Central memory CD4-positive, alpha-beta T cell (primary cell): ENCODE measurements at places on chromosomes 16 and 17.

DNA sequence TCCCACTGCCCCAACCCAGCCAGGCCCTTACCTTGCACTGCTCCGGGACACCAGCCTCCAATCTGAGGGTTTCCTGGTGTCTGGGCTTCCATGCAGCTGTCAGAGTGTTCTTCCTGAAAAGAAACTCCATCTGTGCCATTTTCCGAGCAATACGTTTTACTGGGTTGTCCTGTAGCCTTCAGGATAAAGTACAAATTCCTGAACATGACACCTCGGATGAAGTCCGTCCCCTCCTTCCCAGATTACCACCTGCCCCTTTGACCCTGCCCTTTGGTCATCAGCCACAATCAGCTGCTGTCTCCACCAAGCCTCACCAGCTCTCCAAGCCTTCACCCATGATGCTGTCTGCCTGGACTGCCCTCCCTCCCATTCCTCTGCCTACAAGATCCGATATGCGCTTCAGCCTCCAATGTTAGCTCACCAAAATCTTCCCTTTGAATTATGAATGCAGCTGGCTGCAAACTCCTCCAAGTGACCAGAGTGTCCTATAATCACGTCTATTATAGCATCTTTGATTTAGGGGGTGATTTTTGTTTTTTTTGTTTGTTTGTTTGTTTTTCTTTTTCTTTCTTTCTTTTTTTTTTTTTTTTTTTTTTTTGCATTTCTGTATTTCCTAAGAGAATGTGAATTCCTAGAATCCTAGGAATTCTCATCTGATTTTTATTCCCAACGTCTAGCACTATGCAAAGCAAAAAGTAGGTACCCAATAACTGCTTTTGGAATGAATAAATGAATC is 60.6 kb upstream of the KIFC3 start:
- no peak for DNase-seq

DNA sequence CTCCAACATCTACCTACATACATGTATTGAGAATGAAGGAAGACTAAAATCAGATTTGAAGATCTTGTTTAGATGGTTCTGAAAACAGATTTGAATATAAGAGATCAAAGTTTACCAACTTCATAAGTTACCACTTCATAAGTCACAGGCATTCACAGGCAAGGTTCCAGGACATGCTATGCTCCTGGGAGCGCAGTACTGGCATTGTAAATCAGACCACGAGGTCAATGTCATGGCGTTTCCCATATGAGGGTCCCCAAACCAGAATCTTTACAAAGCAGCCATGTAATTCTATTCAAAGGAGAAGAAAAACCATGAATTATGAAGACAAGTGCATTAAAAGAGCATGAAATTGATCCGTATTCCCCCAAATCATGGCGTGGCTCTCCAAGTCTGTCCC is 3.0 kb downstream of the CDH11 start:
- DNase-seq, result no peak

- DNase-seq, result no peak
Measured at GRCh38 chr17:33940769-33941370, 314.2 kb upstream of the CCL2 start.

GRCh38 chr16:57146040-57146647 is 39.7 kb downstream of the PSME3IP1 start:
- no peak for DNase-seq

DNA sequence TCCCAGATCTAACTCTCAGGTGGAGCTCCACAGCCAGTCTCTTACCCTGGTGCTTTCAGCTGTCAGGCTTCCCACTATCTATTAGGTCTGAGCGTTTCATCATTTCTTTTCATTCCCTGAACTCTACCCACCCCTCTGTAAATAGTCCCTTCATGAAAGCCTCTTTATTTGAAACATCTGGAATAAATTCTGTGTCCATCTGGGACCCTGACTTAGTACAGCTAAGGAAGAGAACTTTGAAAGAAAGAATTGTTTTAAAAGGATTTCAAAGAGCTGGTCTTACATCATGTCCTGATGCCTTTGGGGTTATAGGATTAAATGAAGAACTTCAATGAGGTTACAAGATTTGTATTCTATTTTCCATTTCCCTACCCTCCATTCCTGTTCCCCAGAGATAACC is 388.5 kb upstream of the CA10 start:
- no peak for DNase-seq

DNA sequence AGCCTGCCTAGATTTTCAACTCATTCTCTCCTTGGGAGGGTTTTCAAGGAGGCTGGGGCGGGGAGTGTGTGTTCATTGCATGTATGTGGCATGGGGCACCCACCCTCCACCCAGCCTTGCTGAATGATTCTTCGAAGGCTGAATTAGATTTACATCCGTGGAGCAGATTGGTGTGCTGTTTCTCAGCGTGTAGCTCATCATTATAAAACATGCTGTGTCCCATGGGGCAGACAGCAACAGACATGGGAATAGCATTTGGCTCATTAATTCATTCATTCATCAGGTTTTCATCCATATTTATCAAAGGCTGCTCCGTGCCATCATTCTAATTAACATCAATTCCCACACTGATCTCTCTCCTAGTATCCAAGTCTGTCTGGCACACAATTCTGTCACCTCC is 10.6 kb upstream of the CD300A start:
- DNase-seq, result no peak

GRCh38 chr17:53950207-53950857 is 127.6 kb downstream of the KIF2B start:
- no peak for DNase-seq

- no peak for DNase-seq
Measured at GRCh38 chr16:63481060-63481459, 1444.8 kb upstream of the CDH8 start.

DNA sequence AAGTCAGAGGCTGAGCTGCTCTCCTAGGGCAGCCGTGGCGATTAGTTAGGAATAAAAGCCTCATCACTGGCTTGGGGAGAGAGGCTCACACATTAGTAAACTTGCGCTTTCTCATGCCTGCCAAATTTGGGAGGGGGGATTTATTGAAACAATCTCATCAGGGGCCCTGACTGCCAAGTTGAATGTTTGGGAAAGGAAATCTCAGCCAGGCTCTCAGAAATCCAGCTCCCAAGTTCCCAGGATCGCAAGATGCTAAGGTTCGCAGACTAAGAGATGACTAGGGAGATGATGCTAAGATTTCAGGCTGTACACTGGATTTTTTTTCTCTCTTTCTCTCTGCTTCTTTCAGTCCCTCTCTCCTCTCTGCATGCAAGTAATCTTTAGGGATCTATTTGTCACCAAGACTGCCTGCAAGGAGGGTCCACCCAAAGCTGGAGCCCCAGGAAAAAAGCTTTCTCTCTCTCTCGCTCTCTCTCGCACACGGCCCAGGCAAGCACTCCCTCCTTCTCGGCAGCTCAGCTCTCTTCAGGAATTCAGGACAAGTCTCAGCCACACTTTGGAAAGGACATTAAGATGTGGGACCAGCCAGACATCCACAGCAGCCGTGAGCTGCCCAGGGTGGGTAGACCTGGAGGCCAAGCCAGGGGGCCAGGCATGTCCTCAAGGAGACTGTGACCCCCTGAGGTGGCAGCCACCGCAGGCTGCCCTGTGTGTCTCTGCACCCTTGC is 1.4 kb downstream of the GPR139 start:
- no peak for DNase-seq

DNA sequence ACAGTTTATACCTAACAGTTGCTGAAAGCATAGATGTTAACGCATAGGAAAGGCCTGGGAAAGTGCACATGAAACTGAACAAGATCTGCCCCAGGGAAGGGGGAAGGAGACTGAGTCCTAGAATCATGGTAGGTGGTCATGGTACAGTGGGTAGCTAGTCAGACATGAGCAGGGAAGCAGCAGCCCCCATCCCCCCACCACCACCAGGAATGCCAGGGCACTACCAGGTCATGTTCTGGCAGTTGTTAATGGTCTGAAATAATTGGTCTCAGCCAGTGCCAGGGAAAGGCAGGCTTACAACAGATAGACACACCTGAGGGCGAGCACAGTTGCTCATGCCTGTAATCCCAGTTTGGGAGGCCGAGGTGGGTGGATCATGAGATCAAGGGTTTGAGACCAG is 185.2 kb downstream of the CPPED1 start:
- no peak for DNase-seq

GRCh38 chr16:86297866-86298757 is 212.2 kb upstream of the FOXF1 start:
- no peak for DNase-seq

GRCh38 chr16:80454802-80455201 is 86.0 kb upstream of the DYNLRB2 start:
- DNase-seq, result no peak

DNA sequence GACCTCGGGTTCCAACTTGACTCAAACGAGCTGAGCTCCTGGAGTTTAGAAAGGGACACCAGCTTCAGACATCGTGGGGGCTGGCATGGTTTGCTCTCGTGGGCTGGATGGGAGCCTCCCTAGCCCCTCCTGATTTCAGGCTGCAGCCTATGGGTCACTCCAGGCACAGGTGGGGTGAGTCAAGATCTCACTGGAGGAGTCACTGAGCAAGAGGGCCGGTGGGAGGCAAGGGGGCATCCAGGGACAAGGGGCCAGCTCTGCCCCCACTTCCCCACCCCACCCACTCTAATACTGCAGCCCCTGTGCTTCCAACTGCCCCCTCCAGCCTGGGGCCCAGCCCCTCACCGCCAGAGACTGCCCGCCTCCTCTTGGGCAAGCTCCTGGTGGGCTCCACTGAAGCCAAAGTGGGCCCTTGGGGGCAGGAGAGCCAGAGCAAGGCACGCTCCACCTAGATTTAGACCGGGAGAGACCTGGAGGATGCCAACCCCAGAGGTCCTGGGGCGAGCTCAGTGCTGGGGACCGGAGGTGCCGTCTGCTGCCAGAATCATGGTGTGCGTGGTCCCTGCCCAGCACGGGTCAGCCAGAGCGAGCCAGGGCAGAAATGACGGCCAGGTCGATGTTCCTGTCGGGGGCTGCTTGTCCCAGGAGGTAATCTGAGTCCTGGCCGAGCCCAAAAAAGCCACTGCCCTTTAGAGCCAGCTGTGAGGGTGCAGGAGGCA is 6.4 kb downstream of the SLC16A3 start:
- DNase-seq, result no peak

- no peak for DNase-seq
Measured at GRCh38 chr17:18360518-18360917, 2.8 kb downstream of the SHMT1 start.

DNA sequence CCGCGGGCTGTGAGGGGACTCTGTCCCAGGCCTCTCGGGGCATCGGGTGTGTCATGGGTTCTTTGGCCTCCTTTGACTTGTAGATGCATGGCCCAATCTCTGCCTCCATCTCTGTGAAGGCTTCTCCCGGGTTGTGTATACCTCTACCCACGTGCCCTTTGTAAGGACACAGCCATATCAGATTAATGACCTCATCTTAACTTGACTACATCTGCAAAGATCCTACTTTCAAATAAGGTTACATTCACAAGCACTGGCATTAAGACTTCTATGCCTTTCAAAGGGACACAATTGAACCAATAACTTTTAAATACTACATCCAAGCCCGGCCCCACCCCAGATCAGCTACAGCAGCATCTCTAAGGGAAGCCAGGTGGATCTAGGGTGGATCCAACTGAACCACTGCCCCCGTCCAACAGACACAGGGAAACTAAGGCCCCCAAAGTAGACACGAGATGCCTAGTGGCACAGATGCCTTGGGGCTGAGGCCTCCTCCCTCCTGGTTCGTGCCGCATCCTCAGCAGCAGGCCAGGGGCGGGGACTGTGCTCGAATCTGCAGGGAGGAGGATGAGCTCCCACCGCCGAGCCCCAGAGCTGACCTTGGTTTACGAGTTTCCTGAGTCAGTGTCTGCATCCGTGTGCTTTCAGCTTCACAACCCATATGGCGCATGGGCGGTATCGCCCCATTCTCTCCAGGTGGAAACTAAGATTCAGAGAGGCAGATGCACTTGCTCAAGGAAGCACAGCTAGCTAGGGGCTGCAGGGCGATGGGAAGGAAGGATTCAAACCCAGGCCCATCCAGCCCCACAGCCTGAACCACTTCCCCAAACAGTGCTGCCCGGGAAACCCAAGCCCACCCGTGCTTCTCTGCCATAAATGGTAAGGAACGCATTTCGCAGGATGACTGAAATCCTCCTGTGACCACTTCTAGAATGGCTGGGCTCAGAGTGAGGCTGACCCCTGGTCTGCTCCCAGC is 353.3 kb downstream of the C16orf95 start:
- no peak for DNase-seq

- DNase-seq, result no peak
Measured at GRCh38 chr17:9484789-9485188, 90.8 kb downstream of the STX8 start.

DNA sequence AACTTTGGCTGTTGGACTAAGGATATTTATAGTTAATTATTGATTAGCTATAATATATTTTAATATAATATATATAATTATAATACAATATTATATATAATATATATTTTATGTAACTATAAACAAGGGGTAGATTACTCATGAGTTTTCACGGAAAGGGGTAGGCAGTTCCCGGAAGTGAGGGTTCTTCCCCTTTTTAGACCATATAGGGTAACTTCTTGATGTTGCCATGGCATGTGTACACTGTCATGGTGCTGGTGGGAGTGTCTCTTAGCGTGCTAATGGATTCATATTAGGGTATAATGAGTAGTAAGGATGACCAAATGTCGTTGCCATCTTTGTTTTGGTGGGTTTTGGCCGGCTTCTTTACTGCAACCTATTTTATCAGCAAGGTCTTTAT is 315.6 kb downstream of the WWOX start:
- no peak for DNase-seq

DNA sequence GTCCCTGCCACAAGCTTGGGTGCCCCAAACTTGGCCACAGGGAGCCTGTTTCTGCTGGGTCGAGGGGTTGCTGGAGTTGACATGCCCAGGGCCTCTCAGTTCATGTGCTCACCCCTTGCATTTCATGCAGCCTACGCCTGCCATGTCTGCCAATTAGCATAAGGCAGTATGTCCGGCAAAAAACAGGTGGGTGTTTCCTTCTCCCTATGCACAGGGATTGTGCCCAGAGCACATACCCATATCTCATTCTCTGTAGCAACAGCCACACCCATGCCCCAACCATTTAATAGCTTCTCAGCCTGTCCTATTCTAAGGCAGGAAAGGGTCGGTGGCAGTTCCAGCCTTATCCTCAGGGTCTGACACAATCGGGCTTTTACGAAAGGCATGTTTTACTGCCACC is 340.4 kb upstream of the ASIC2 start:
- no peak for DNase-seq

GRCh38 chr16:88834670-88835069 is 22.1 kb downstream of the GALNS start:
- DNase-seq, result no peak

- DNase-seq, result no peak
Measured at GRCh38 chr17:50185631-50186471, 15.6 kb downstream of the COL1A1 start.

GRCh38 chr17:67353929-67354574 is 12.3 kb downstream of the PSMD12 start:
- DNase-seq, result no peak

DNA sequence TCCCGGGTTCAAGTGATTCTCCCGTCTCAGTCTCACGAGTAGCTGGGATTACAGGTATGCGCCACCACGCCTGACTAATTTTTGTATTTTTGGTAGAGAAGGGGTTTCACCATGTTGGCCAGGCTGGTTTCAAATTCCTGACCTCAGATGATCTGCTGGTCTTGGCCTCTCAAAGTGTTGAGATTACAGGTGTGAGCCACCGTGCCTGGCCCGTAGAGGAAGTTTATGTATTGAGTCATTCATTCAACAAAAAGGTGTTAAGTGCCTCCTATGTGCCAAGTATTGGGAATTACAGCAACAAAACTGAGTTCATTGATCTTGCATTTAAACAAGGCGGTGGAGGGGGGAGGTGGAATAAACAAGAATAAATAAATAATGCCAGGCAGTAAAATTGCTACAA is 10.2 kb upstream of the CNOT1 start:
- no peak for DNase-seq

GRCh38 chr17:1758807-1759206 is 3.1 kb upstream of the SERPINF1 start:
- no peak for DNase-seq
